ENCODE measurements at places on chromosomes 7 and 10.

DNA sequence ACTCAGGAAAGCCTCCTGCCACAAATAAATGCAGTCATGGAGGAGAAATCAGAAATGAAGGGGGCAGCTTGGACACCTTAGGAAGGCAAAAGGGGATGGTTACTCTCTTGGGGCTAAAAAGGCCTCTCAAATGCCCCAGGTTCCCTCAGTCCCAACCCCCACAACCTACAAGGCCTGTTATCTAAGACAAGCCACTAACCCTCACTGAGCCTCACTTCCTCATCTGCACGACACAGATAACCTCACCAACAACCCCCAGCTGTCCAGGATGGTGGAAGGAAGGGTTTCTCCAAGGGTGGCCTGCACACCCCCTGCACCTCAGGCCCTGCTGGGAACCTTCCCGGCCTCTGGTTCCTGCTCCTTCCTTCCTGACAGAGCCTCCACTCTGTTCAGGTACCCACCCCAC is 29.2 kb downstream of the SORBS1 start:
- no peak for DNase-seq

DNA sequence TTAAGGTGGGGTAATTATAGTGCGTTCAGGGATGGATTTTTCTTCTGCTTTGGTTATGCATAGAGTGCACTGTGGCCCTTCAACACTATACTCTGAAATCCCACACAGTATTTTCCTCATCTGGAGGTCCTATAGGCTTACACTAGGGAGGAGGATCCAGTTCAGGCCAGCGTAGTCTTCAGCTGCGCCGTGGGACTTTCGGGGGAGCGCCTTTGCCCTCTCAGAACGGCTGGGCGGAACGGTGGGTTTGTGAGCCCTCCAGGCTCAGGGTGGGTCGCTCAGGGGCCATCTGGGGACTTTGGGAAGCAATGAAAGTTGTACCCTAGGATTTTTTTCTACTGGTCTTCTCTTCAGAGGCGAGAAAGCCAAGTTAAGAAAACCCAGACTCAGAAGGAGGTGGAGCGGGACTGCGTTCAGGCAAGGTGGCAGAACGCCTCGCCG is 652 bp upstream of the VPS26A start:
- no peak for DNase-seq

- no peak for DNase-seq
Observed at GRCh38 chr10:80457554-80458262, 3.6 kb downstream of the TSPAN14 start.

- DNase-seq = no peak
Observed at GRCh38 chr10:77005871-77006270, 631.7 kb downstream of the KCNMA1 start.

DNA sequence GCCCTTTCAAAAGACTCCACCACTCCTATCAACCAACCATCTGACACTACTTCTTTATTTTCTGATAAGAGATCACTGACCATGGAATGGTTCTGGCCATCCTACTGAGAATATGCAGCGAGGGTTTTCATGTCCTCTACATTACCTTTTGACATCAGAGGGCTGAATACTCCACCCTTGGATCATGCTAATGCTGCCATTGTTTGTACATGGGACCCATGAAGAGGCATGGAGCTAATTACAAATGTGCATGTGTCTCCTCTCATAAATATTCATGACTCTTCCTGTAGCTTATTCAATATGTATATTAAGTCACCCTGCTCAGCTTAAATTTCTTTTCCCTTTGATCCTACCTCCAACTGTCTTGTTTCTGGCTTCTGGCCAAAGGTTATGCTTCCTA is 1065.8 kb upstream of the GHITM start:
- no peak for DNase-seq

DNA sequence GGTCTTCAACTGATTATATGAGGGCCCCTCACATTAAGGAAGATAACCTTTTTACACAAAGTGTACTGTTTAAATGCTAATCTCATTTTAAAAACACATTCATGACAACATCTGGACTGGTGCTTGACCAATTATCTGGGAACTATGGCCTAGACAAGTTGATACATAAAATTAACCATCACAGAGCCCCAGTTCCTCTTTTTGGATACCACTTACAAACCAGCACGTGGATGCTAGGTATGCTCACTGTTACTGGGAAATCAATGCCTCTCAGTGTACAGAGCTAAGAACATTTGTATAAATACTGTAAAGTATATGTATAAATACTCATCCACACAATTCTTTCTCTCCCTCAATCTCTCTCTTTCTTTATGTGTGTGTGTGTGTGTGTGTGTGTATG is 1217.8 kb upstream of the LRRTM3 start:
- DNase-seq = no peak

GRCh38 chr10:47322300-47323061 is at the start of gene GDF2:
GDF2 (plus strand) TSS chr10:47322454; CDS start chr10:47322669, 215 bp downstream.
- no peak for DNase-seq

GRCh38 chr10:48768926-48769325 is 84.3 kb downstream of the WDFY4 start:
- DNase-seq = no peak

- no peak for DNase-seq
Observed at GRCh38 chr10:30784524-30784896, 155.0 kb upstream of the LYZL2 start.

DNA sequence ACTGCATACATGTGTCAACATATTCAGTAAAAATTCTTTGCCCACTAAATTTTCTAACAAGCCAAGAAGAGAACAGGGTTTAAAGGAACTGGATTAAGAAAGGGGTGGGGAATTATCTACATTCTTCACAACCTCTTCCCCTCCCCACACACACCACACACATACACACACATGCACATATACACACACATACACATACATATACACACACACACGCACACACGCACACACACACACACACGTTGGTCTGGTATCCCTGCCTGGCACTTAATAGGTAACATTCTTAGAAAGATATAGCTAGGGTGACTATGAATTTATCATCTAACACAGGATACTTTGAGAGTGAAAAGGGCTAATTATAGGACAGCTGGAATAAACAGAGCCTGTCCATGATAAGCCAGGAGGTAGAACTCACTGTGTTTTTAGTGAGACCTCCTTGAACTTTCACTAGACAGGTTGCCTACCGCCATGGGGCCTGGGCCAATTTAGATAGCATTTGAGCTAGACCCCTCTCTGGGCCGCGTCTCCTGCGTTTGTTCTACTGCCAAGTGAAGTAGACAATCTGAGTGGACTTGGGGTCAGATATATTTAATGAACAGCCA is 33.1 kb upstream of the EPC1 start:
- no peak for DNase-seq

GRCh38 chr7:55539380-55539779 is 32.9 kb downstream of the VOPP1 start:
- no peak for DNase-seq

- DNase-seq = no peak
Observed at GRCh38 chr10:90504172-90504571, 353.7 kb downstream of the HTR7 start.

DNA sequence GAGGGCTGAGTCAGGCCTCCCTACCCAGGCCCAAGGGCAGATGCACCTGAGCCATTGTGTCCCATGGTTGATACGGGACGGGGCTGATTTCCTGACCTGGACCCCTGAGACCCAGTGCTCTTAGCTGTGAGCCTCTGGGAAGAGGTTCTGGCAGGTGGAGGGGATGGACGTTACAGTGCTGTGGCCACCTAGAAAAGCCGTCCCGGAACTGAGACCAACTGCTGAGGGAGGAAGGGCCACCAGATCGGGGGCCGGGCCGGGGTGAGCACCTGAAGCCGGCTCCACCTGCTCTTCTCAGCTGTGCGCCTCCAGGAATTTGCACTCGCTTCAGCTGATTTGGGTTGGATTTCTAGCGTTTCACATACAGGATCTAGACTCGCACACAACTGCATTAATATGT is 35.4 kb downstream of the CHST12 start:
- no peak for DNase-seq

DNA sequence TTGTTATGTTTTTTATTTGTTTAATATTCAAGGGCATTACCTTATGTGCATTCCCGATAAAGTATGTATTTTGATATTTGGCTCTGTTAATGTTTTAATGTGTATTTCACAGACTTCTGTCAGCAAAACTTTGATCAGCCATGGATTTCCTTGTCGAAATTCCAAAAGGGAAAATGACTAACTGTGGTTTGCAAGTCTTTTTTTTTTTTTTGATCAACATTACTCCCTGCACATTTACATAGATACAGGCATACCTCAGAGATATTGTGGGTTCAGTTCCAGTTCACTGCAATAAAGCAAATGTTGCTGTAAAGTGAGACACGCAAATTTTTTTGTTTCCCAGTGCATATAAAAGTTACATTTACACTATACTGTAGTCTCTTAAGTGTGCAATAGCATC is 351.9 kb downstream of the CXCL12 start:
- no peak for DNase-seq

GRCh38 chr7:71112436-71112835 is 19.5 kb upstream of the GALNT17 start:
- no peak for DNase-seq

DNA sequence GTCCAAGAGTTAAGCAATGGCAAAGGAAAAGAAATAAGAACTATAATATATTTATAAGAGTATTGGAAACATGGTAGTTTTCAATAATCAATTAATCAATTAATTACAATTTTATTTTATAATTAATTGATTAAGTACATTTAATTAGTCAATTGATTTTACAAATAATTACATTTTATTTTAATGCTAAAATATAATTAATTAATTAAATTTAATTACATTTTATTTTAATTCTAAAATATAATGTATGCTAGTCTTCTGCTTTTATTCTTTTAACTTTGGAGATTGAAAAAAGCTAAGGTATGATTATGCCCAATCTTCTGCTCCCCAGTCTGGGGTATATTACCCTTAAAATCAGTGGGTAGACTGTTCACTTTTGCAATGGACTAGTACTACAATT is 686.8 kb upstream of the LRRTM3 start:
- DNase-seq = no peak

- no peak for DNase-seq
Observed at GRCh38 chr10:131575877-131576276, 264.4 kb upstream of the TCERG1L start.

GRCh38 chr10:131692176-131692575 is 208.6 kb upstream of the PPP2R2D start:
- DNase-seq = no peak

GRCh38 chr10:81569488-81569887 is 305.5 kb upstream of the NRG3 start:
- no peak for DNase-seq

- DNase-seq = no peak
Observed at GRCh38 chr7:35505066-35505465, 189.9 kb downstream of the HERPUD2 start.

DNA sequence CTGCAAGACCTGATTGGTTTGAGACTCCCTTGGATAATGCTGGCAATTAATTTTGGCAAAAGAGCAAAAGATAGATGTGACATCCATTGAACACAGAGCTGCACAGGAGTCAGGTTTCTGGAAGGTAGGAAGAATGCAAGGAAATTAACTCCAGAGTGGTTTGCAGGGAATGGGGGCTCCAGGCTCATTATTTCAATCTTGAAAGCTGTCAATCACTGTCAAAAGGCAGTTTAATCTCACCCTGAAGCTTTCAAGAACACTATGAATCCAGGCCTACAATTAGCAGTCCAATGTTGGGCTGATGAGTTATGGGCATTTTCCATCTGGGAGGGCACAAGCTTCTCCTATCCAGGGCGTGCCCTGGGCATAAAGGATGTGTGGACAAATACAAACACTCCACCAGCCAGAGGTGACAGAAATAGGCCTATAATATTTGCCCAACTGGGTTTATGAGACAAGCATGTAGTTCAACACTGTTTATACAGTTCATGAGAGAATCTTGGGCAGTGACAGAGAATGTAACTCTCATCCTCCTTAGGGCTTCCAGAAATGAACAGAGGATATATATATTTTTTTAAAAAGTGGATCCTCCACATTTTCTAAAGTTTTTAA is 80.5 kb downstream of the KCNMA1 start:
- DNase-seq = no peak

DNA sequence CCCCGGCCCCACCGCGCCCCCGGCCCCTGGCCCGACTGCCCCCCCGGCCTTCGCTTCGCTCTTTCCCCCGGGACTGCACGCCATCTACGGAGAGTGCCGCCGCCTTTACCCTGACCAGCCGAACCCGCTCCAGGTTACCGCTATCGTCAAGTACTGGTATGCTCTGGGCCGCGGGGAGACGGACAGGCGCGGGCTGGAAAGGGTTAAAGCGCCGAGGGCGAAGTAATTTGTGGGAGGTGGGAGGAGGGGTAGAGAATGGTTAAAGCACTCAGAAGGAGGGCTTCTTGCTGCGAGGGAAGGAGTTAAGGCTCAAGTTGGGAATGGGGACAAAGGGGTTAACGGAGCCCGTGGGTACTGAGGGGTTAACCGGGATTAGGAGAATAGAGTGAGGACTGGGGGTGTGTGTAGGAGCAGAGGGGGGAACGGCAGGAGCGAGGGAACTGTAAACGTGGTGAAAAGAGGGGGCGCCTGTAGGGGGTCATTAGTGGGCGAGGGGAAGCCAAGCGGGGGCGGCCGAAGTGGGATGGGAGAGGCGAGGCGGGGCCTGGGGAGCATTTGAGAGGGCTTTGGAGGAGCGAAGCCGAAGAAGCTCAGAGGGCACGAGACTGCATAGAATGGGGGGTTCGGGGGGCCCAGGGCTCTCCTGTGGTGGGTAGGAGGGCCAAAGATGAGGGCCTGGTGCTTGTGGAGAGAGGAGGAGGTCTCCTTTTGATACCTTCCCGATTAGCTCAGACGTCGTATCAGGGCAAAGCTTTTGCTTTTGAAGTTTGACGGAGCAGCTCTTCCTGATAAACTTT is 605 bp downstream of the SUFU start:
- DNase-seq = peak; percentile 9

DNA sequence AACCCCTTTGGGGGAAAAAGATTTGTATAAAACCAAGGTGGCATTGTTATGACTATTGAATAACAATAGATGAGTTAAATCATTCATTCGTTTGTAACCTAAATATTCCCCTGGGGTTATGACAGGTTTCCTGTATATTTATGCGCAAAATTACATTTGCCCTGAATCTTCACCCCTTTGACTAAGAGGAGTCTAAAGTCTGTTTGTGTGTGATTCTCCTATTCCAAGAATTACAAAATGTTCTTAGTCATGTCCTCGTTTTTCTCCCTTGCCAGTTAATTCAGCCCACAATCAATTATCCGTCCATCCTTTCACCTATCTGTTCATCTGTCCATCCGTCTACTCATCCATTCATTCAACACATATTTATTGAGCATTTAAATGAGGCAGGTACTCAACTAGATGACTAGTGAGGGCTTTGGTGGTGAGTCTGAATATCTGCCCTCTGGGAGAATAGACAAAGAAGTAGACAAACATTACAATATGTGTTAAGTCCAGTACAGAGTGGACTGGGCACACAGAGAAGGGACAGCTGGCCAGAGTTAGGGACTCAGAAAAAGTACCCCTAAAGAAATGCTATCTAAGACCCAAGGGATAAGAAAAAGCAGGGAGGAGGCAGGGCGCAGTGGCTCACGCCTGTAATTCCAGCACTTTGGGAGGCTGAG is 35.6 kb upstream of the TCF7L2 start:
- DNase-seq = no peak

Data from CD4-positive, alpha-beta T cell treated with Interleukin-15 for 4 hours (primary cell).